ENCODE measurements at places on chromosomes 16 and 17.

- peak; percentile 14 for DNase-seq
Observed at GRCh38 chr16:53949715-53950410, 245.9 kb downstream of the FTO start.

DNA sequence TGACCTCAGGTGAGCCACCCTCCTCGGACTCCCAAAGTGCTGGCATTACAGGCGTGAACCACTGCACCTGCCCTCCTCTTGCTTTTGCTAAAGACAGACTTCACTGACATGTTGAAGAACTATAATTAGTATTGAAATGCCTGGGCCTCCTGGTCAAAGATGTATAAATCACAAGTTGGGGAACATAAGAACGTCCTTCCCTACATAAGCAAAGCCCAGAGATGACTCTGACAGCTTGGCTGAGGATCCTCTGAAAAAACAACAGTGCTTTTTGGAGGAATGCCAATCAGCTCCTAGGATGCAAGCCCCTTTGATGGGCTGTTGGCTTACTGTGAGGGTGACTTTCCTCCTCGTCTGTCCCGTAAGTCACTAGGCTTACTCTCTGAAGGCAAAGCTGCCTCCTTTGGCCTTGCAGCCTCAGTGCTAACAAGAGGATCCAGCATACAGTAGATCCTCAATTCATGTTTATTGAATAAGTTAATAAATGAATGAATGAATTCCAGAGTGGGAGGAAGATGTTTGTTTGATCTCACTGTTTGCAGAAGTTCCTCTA is 6.3 kb downstream of the APOH start:
- no peak for DNase-seq

- peak; percentile 74 for DNase-seq
Observed at GRCh38 chr17:19867079-19867328, 732 bp downstream of the ULK2 start.

GRCh38 chr17:58508341-58509067 is 5.9 kb downstream of the MTMR4 start:
- no peak for DNase-seq

DNA sequence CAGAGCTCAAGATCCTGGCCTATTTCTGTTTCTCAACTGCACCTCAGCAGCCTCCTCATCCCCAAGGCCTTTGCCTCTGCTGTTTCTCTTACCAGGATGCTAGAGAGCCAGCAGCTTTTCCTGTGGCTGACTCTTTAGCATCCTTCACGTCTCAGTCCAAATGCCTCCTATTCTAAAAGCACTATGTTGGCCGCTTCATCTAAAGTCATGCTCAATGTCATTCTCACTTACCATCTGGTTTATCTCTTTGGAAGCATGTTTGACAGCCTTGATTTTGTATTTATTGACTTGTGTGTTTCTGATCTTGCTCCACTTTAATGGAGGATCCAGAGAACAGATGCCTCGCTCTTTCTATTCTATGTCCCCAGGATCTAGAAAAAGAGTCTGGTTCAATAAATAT is 351.8 kb upstream of the CDH11 start:
- no peak for DNase-seq

GRCh38 chr17:66966298-66966697 is 1.8 kb downstream of the CACNG4 start:
- DNase-seq: no peak

All from cerebellum (tissue), 4 donors.